ENCODE measurements at places on chromosomes 3 and 15. TPM values are rescaled to one million over a fixed set of nuclear protein-coding genes. Genes with fewer than 3 reads are reported as not detected.

ALDH1A3 gene
- 62.9 TPM for total RNA-seq

CLDN16 gene
- 0.49 TPM for total RNA-seq

GRCh38 chr3:172746475-172746874 lies 4.1 kb upstream of the ECT2 start:
- DNase-seq: no peak

GRCh38 chr3:119322021-119322834 lies 28.0 kb downstream of the ARHGAP31 start:
- DNase-seq: no peak

- DNase-seq: no peak
Observed at GRCh38 chr3:14135581-14135980, 10.7 kb downstream of the TMEM43 start.

GRCh38 chr15:64058279-64058678 lies 12.0 kb upstream of the DAPK2 start:
- no peak for DNase-seq

- no peak for DNase-seq
Observed at GRCh38 chr15:45903283-45903682, 268.5 kb downstream of the SQOR start.

DNA sequence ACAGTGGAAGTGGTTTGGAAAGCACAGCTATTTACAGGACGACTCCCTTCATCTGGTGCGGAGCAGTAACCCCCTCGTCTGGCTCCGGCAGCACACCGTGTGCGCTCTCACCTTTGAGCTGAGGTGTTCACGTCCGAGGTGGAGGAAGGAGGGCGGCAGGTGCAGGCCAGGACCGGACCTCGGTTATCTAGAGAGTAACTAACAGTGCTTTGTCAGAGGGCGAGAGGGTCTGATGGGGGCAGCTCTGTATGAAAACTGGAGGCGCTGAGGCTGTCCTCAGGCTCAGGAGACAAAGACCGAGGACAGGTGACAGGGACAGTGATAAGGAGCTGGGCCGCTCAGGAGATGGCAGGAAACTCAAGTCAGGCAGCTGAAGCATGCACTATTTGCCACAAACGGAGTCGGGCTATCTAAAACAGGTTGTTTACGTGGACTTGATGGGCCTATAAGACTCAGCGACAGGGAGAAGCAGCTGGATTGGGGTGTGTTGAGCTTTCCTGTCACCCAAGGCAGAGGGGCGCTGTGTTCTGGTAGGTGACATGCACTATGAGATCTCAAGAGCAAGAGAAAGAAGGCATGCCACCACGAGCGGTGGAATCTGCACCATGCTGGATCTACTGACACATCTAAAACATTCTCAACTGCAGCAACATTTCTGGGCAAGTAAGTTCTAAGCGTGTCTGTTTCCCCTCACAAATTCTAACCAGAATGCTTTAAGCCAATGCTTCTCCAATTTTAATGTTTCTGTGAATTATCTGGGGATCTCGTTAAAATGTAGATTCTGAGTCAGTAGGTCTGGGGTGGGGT lies 155.2 kb downstream of the XXYLT1 start:
- DNase-seq: no peak

Measured in vagina (tissue), 2 donors.